Stimulated activated CD8-positive, alpha-beta memory T cell treated with anti-CD3 and anti-CD28 coated beads, Interleukin-4, amount 100 ng/mL, for 4 hours (primary cell): ENCODE measurements at places on chromosomes 4 and X.
A peak's percentile ranks its signal among the peaks of the same experiment; 100 is the strongest.

GRCh38 chr4:87093443-87094123 is 126.8 kb downstream of the KLHL8 start:
- no peak for DNase-seq

DNA sequence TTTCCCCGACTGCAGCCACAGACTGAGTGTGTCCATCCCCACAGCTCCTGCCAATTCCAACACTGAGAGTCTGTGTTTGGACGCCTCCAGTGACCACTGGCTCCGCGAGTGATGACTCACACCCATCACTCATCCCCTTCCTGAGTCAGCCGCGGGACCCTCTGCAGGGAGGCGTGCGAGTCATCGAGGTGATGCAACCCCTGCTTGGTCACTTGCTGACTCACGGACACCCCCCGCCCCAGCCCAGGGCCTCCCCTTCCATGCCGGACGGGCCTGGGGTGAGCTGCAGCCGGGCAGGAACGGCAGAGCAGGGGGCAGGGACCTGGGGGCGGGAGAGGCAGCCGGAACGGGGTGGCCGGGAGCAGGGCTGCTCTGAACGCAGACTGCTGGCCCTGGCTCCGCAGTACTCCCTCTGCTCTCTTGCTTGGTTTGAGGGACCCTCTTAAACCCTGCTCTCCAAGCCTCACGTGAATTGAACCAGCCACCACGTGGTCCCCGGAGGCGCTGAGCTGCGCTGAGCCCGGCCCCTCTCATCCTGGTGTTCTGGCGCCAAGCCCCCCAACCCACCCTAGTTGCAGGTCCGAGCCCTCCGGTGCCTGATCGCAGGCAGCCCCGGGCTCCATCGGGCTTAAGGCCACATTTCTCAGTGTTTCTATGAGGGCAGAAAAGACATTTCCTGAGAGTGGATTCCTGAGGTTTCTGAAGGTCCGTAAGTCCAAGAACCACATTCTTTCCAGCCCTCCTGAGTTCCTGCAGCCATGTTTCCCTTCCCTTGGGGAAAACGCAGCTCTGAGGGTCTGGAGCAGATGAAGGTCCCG is 32.4 kb downstream of the FGFRL1 start:
- no peak for DNase-seq

- DNase-seq, result no peak
Measured at GRCh38 chr4:123317211-123317610, 79.4 kb upstream of the SPRY1 start.

DNA sequence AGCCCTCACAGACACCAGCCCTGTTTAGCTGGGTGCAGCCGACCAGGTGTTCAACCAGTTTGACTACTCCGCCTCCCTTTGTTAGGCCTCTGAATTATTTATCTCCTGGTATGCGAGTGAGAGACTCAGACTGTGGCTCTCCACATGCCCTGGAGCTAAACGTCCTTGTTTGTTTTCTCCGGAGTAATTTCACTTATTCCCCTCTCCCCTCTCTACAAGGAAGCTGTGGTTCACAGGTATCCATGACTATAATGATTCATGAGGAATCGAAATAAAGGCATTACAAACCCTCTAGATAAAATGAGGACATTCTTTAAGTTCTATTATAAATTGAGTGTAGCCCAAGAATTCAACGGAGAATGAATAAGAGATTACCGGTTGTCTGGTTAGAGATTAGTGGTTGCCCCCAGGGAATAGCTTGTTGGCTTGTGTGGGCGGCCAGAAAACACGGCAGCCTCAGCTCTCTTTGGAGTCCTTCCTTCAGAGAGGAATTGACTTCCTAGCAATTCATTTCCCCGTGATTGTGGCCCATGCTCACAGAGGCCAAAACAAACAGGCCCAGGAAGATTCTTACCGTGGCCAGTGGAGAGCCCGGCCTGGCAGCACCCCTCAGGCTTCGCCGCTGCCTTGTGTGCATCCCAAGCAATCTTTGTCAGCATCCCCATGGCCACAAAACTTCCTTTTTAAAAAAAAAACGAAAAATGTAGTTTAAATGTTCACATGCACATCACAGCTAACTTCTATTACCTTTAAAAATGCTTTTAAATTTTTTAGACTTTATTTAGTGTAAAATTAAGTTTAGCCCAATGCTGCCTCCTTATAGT is 60.2 kb upstream of the CBR4 start:
- no peak for DNase-seq

GRCh38 chr4:39716356-39716755 is 18.4 kb downstream of the UBE2K start:
- DNase-seq, result no peak

- DNase-seq, result no peak
Measured at GRCh38 chr4:157080605-157081004, 4.7 kb downstream of the GLRB start.

DNA sequence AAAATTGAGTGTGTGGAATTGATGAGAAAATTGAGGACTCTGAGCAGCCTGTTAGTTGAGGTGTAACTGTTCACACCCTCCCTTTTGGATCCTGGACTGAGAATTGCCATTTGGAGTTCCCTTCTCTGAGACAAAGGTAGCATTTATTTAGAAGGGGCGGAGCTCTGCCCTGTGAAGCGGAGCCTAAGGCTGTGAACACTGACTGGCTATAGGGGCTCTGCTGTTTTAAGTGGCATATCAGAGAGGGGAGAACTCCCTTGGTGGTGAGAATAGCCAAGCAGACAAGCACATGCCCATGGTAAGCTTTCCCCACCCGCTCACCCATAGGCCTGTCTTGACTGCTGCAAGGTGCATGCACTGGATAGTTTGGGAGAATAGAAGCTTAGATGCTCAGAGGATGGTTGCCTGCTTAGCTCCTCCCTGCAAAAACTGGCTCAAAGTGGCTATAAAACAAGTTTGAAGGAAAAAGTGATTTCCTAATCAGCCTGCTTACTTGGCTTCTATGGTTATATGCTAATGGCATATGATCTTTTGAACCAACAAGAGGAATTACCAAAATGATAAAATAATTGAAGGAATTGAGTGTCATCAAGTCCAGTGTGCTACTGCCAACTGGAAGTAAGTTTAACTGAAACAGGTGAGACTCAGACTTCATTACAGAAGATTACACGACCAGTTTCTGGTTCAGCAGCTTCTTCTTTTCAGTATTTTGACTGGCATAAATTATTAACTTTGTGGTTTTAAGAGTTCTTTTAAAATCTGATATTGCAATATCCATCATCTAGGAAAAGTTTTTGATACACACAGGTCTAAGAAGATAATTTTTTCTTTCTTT is 108.4 kb downstream of the AFF1 start:
- DNase-seq, result no peak

GRCh38 chrX:66030505-66031317 is 9.2 kb downstream of the VSIG4 start:
- DNase-seq, result no peak

DNA sequence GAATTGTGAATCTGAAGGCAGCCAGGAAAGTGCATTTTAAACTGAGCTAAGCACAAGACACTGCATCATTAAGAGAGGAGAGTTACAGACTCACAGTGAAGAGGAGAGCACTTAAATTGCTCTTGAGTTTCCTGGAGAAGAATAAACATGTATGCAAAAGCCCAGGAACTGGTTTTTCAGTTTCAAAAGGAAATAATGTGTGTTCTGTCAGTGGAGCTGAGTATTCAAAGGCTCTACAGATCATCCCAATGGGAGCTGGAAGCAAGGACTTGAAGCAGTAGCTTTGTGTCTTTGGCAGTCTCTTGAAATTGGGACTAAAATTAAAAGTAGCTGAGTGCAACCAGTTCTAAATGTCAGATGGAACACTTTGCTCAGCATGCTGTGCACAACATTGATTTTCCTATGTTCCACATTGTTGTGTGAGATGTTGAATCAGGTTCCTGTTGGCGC is 147.5 kb upstream of the ANK2 start:
- DNase-seq, result no peak

DNA sequence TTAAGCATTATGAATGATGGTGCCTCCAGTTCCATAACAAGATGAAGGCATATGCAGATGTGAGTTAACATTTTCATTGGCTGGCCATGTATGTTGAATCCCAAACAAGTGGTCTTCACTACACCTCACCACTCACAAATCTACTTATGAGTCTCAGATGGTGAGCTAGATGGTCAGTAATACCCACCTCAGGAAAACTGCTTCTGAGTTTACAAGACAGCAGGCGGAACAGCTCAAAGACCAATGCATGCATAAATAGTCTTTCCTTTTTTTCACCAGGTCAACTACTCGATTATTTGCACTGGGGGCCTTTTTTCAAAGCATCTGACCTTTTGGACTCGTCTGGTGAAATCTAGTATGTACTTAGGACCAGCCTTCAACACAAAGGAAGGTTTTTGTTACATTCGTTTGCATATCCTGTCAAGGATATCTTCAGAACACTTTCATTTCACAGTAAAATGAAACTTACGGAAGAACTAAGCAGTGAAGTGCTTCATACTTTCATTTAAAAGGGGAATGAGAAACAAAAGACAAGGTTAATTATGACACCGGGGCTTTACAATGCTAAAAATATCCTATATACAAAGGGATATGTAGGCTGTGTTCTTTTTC is 23.1 kb upstream of the TLR7 start:
- no peak for DNase-seq

DNA sequence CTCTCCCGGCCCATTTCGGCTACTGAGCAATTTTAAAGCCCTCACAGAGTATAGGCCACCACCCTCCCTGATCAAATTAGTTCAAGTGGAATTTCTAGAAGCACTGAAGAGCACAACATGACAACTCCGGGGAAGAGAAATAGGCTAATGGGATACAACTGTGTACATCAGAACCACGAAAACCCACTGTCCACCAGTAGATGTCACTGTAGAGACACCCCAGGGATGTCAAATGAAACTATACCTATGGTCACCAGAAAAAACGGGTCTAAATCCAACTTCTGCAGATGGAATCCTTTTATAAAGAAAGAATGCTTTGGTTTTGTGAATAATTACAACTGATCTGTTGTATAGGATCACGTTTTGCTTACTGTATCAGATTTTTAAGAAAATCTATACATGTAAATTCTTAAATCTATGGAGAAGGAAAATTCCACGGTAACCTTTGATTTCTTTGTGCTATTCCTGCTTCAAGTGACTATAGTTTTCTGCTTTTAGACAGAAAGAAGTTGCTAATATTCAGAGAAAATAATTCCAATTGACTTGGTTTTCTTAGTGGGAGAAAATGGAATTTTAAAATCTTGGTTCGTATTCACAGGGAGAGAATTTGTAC is 29.5 kb upstream of the MAP3K15 start:
- peak; percentile 4 for DNase-seq

- no peak for DNase-seq
Measured at GRCh38 chr4:54898056-54898562, 227.3 kb downstream of the KDR start.

- DNase-seq, result no peak
Measured at GRCh38 chrX:150844016-150844415, 54.5 kb downstream of the CD99L2 start.

DNA sequence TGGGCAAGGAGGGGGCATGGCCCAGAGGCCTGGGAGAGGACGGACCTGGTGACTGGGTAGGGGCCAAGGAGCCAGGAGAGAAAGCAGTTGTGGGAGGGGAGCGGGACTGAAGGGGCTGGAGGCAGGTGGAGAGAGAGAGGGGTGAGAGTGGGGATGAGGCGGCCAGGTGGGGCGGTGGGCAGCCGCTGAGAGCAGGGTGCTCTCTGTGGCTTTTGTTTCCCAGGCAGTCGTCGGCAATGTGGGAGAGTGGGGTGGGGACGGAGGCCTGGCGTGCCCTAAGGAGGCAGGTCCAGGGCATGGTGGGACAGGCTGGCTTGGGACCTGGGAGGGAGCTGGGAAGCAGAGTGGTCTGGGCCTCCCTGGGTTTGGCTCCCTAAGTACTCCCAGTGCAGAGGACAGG is 3.2 kb upstream of the ATP2B3 start:
- no peak for DNase-seq

GRCh38 chr4:148097801-148098200 is 344.4 kb downstream of the NR3C2 start:
- DNase-seq, result no peak

DNA sequence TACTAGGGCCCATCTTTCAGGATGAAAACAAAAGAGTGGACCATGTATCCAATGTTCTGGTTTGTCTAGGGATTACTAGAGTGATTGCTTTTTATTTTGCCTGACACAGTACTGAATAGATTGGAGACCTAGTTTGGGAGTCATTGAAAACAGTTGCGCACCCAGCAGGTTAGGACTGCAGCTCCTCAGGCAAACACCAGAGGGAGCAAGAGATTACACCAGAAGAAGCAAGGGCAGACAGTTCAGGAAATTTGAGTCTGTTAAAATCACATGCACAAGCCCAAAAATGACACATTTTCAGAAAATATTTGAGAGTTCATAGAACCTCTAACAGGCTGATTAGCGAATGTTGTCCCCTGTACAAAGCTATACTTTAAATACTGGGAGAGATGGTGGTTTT is 55.6 kb downstream of the CYLC1 start:
- no peak for DNase-seq

DNA sequence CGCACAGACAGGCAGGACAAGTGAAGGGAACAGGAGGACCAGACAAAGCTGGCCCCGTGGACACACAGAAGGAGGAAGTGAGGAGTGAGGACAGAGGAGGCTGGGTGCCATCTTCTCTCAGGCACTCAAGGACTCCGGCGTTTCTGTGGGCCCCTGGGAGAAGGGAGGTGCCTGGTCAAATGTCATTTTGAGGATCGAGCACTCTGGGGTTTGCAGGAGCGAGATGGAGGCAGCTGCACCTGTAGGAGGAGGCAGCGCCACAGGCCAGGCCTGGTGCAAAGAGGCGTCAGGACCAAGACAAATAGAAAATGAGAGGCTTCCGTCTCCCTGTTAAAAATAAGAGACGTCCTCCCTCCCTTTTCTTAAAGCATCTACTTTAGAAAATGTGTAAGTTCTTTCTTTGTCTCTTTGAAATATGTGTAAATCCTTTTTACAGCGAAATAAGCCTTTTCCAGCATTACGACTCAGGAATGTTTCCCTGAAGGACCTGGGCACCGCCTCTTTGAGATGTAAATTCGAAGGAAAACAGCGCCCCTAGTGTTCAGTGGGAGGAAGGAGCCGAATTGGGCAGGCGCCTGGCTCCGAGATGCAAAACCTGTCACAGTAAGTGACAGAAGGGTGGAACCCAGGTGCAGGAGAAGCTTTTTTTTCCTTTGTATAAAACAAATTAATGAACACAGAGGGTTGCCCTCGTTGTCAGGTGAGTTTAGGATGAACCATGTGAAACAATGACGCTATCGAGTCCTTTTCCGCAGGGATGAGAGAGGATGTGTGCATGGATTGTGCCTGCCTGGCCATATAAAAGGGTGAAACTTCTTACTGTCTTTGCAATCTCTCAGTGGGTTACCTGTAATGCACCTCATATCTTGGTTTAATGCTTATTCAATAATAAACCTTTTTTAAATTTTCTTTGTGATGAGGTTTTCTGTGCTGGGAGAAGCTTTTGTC is 1.4 kb upstream of the C4orf50 start:
- no peak for DNase-seq

- DNase-seq, result no peak
Measured at GRCh38 chrX:104833401-104833800, 267.4 kb downstream of the IL1RAPL2 start.

- DNase-seq, result no peak
Measured at GRCh38 chr4:164483711-164484110, 270.2 kb upstream of the SMIM31 start.

- no peak for DNase-seq
Measured at GRCh38 chr4:11424000-11424399, 4.7 kb downstream of the HS3ST1 start.

- peak; percentile 40 for DNase-seq
Measured at GRCh38 chr4:38062088-38062775, 102.0 kb downstream of the PTTG2 start.

- DNase-seq, result no peak
Measured at GRCh38 chrX:110755611-110756010, 40.0 kb downstream of the CHRDL1 start.

GRCh38 chr4:169397762-169398161 is 127.0 kb upstream of the SH3RF1 start:
- no peak for DNase-seq

GRCh38 chr4:2484993-2485392 is 16.1 kb downstream of the RNF4 start:
- DNase-seq, result peak; percentile 28
